H9 (cell line): ENCODE measurements at places on chromosomes 16 and 17. TPM values are rescaled to one million over a fixed set of nuclear protein-coding genes. Genes with fewer than 3 reads are reported as not detected.

The RNF213 gene
- 32.5 and 34.3 TPM in 2 replicates for total RNA-seq

The MYL11 gene
- total RNA-seq, result 0.70 and 1.4 TPM in 2 replicates

The KCNG4 gene
- not detected in 2 replicates for total RNA-seq

The CSH1 gene
- total RNA-seq, result not detected in 2 replicates

The ANKRD13B gene
- 21.6 and 24.2 TPM in 2 replicates for total RNA-seq
